Cardiac fibroblast (primary cell): ENCODE measurements at places on chromosomes 4 and X.

- no peak for DNase-seq
These were observed 247.7 kb downstream of the ANKRD50 start for GRCh38 chr4:124464836-124465235.

- peak; percentile 15 for DNase-seq
These were observed 51.1 kb downstream of the MCUB start for GRCh38 chr4:109611045-109611646.

DNA sequence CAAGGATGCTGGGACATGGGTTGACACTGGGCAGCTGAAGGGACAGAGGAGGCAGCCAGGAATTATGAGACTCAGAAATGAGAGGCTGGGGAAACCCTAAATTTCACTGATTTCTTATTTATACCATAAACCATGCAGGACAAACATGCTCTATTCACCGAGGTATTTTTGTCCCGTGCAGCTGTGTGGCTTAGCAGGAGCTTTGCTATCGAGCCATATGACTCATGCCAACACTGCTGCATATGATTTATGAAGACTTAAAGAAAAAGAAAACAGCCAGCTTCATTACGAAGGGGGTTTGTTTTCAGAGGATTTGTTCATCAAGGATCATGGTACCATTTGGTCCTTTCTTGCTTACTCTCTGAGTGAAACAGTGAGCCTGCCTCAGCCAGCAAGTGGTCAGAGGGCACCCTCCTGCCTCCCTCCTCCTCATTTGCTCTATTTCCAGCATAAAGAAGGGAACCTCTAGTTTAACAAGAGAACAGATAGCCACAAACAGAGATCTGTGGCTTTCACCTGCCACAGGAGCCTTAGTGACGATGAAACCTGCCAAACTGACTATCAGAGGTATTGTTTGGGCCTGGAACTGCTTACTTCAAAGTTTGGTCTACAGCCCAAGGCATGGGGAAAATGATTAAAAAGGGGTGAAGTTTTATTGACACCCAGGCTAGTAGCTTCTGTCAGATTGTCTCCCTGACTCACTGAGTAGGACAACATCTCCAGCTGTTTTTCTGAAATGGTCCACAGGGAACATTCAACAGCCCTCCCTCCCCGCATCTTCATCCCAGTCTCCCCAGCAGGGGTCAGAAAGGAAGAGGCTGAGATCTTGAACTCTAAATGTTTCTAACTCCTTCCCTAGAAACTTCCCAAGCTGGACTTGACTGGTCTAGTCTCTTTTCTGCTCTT, 80.1 kb upstream of the MAML3 start:
- DNase-seq = peak; percentile 74

GRCh38 chr4:74364256-74364651, 691 bp upstream of the EREG start:
- no peak for DNase-seq

DNA sequence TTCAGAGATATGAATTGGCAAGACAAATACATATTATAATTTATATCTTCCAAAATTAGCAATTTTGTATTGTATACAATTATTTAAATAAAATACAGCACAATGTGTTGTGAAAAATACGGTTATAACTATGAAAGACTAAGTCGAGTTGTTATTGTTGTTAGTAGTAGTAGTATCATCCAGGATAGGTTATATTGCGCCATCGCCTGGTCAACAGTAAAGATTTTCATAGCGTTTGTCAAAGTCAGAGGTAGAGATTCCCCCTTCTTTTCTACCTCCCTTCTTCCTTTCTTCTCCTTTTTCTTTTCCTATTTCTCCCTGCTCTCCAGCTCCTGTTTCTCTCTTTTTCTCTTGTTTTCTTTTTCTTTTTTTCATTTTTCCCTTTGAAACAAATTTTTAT, 499.1 kb upstream of the EPHA5 start:
- peak; percentile 42 for DNase-seq

DNA sequence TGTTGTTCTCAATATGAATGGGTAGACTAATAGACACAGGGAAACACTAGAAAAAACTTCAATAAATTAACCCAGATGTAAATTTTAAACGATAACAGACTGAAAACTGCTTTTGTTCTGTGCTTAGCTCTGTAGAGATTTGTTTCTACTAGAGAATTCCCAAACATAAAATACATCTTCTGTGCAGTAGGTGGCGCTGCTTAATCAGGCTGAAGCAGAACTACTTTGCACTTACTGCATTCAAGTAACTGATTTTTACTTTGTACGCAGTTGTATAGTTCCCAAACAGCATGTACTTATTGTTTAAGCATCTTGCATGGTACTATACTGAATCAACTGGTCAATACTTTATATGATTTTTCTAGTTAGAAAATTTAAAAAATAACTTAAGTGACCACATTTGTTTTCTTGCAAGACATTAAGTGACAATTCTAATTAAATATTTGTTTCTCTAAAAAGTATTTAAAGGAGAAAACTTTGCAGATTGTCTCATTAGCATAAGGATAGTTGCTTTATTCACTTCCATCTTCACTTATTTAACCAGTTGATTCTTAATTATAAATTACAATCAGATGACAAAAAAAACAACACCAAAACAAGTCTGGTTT, 490.6 kb downstream of the IL15 start:
- DNase-seq = peak; percentile 88

GRCh38 chr4:6279582-6280289, 10.1 kb downstream of the WFS1 start:
- no peak for DNase-seq

DNA sequence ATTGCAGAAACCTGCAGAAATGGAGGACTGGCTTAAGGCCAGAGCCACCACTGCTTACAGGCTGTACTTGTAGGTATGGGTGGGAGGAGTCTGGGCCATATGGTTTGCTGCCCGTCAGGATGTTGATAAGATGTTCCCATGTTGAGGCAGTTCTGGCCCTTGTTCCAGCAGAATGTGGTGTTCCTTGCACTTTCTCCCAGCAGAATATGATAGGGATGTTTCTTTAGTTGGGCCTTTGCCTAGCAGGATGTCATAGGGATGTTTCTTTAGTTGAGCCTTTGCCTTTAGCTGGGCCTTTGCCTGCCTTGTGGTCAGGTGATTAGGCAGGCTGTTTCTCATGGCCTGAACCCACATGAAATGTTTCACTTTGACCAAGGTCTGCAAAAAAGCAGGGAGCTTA, 139.1 kb upstream of the PAQR3 start:
- DNase-seq = peak; percentile 32

DNA sequence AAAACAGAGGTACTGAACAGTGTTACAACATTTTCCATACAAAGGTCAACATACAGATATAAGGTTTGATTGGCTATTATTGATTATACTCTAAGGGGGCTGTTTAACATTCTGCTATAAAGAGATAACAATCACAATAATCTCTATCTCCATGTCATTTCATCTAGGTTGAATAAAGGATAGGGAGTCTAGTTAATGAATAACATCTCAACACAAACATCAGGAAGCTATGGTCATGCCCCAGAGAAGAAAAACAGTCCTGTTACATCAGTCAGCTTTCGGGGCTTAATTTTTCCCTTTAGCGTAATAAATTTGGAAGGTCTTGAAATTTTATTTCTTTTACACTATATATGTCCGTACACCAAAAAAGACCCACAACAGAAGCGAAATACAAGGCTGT, 41.5 kb upstream of the DCAF8L2 start:
- DNase-seq = no peak

DNA sequence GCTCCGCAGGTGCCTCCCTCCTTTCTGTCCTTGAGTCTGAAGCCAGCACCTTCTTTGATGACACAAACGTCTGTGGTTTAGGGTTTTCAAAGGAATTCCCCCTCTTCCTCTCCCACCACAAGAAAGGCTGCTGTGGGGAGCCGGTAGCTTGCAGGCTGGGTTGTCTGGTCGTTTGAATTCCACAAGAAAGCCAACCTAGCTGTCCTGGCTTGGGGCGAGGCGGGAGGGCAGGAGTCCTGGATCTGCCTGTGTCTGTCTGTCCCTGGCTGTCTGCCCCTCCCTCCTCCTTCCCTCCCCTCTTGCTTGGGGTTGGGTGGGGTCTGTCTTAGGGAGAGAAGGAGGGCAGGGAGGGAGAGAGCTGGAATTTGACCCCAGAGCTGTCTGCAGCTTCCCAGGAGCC, 56.3 kb downstream of the SHROOM2 start:
- no peak for DNase-seq

GRCh38 chr4:40570348-40571077, 59.2 kb downstream of the RBM47 start:
- DNase-seq = no peak

DNA sequence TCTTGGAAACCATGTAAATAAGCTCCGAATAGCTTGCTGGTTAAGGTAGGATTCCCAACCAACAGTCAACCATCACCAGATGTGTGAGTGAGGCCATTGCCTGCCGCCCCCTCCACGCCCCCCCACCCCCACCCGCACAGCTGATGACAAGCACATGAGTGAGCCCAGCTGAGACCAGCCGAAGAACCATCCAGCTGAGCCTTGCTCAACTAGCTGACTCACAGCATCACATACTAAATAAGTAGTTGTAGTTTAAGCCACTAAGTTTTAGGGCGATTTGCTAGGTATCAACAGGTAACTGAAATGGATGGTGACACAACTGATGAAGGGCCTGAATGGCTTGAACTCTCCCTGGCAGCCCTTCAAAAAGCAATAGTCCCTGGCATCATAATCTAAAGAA, 1.6 kb upstream of the CCDC149 start:
- DNase-seq = peak; percentile 17

- no peak for DNase-seq
These were observed 129.3 kb downstream of the AKAP4 start for GRCh38 chrX:50071494-50071893.

DNA sequence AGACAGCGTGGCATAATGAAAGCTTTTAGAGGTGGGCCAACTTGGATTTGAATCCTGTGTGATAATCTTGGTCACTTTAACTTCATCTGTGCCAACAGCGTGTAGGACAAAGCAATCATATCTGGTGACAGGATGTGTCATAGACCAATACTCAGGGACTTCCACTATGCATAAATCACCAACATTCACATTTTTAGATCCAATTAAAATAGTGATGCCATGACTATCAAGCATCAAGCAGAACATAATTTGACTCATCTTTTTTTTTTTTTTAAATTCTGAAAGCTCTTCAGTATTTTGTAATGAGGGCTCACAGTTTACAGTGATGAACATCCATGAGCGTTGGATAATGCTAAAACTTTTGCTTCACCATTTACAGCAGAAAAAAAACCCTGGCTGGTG, 27.3 kb upstream of the RAPGEF2 start:
- peak; percentile 46 for DNase-seq
